ENCODE measurements at places on chromosomes 2 and 18. TPM values are rescaled to one million over a fixed set of nuclear protein-coding genes. Genes with fewer than 3 reads are reported as not detected.

- DNase-seq: no peak
These were observed 8.7 kb downstream of the STK17B start for GRCh38 chr2:196162586-196163175.

GRCh38 chr2:183903026-183903425, 695.3 kb upstream of the ZNF804A start:
- DNase-seq: no peak

DNA sequence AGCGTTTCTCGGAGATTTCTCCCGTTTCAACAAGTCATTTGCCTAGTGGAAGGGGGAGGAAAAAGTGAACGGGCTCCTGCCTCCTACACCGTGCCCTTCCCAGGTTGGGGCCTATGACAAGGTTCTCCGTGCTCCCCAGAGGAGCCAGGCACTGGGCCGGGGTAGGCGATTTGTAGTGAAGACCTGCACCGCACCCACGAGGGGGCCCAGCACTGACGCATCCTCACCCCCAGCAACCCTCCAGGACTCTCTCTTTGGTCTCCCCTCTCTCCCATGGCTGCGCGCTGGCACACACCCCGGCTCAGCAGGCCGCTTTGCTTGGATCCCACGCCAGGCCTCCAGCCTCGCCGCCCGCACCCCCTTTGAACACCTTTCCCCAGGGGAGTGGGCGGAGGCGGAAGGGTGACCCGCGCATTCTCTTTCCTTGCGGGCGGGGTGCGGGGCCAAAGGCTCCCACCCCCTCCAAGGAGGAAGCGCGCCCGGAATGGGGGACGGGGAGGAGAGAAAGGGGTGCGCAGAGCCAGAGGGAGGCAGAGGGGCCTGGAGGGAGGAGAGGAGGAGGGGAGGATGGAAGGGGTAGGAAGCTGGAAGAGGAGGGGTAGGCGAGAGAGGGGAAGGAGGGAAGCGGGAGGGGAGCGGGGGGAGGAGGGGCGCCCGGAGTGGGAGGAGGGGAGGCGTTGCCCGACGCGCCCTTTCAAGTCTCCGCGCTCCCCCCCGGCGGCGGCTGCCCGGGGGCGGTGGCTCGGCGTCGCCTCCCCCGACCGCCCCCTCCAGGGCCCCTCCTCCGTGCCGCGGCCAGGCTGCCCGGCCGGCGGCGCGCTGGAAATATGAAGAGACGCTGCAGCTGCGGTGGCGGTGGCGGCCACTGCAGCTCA, at the start of gene APCDD1:
Gene APCDD1 (plus strand): TSS at position 830 of the 875 bp plus-strand sequence. CDS start 347 bp downstream, outside the sequence.
- no peak for DNase-seq

DNA sequence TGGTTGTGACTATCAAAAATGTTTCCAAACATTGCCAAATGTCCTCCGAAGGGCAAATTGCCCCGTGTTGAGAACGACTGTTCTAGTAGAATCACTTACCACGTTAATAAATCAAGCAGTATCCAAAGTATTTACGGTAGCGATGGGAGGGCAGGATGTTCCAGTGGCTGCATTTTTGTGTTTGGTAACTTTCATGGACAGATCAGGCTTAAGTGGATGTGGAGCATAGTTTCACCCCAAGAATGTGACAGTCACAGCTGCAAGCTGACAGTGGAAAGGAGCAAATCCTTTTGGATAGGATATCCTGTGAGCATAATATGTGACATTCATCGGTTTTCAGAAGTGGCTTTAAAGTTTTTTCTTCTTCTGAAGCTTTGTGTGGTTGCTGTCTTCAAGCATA, 46.3 kb upstream of the DARS1 start:
- DNase-seq: no peak

DNA sequence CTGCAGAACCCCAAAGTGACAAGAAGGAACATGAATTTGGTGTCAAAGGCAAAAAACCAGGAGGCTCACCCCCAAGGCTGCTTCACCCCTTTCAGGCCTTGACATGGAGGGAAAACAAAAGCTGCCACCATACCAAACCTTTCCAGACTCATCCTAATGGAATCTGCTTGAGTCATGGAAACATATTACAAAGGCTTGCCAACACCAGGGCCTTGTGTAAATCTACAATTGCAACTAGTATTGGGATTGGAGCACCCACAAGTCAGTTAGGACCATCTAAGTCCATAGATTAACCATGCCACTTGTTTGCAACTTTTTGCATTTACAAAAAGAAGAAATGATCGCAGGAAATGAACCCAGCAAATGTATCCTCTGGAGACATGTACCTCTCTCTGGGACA, 297.6 kb downstream of the CDCA7 start:
- DNase-seq: no peak

Gene CIAO1
- total RNA-seq: 88.3 TPM

Gene SERPINB13
- total RNA-seq: not detected

Gene SERPINB11
- total RNA-seq: not detected

Measured in SK-MEL-5 (cell line).